NCI-H226 (cell line): ENCODE measurements at places on chromosomes 2 and 18.

DNA sequence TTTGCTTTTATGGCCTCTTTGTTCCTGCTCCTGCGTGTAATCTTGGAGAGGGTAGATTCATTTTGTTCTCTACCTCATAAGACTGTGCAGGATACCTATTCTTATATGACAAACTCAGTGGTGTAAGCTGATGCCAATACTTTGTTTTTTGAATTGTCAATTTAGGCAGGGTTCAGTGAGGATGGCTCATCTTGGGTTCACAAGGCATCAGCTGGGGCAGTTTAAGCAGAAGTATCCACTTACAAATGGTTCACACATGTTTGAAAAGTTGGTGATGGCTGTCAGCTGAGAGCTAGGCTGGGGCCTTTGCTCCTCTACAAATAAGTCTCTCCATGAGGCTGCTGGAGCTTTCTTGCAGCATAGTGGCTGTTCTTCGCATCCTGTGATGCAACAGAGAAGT, 920.6 kb upstream of the PIK3C3 start:
- no peak for DNase-seq

- no peak for DNase-seq
Measured at GRCh38 chr2:120348134-120348736, 2.3 kb downstream of the INHBB start.

- DNase-seq, result no peak
Measured at GRCh38 chr2:209307161-209308001, 116.5 kb upstream of the MAP2 start.

DNA sequence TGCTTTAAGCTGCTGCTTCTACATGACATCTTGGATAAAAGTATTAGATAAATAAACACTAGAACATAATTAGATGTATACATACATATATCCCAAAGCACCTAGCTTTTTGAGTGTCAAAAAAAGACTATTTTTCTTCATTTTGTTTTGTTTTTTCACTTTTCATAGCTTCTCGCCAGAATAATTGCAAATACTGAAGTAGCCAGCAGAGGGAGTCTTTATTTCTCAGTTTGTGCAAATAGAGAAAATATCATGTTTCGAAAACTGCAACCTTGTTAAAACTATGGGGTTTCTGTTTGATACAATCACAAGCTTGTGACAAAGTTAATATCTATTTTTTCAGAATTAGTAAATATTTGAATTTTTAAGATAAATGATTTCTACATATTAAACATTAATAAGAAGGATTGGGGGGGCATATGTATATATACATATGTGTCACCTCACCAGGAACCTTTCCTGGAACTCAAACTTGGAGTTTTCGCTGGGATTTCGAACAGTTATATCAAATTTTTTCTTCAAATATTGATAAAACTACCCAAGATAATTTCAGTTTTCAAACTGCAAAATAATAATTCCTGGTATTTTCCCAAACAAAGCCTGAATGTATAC, 61.0 kb downstream of the GRB14 start:
- no peak for DNase-seq

DNA sequence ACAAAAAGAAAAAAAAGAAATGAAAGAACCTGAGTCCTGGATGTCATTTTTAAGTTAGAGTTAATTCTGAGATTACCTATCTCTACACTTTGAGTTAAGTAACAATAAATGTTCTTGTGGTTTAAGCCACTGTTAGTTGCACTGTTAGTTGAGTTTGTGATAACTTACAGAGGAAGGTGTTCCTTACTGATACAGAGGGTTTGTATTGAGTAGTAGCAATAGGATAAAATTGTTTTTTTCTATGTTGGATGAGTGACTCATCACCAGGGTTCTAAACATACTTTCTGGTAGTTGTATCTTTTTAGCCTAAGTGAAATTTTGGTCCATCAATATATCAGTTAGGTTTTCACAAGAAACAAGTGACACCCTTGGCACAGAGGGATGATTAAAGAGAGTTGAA, 4.0 kb upstream of the LCLAT1 start:
- DNase-seq, result no peak

DNA sequence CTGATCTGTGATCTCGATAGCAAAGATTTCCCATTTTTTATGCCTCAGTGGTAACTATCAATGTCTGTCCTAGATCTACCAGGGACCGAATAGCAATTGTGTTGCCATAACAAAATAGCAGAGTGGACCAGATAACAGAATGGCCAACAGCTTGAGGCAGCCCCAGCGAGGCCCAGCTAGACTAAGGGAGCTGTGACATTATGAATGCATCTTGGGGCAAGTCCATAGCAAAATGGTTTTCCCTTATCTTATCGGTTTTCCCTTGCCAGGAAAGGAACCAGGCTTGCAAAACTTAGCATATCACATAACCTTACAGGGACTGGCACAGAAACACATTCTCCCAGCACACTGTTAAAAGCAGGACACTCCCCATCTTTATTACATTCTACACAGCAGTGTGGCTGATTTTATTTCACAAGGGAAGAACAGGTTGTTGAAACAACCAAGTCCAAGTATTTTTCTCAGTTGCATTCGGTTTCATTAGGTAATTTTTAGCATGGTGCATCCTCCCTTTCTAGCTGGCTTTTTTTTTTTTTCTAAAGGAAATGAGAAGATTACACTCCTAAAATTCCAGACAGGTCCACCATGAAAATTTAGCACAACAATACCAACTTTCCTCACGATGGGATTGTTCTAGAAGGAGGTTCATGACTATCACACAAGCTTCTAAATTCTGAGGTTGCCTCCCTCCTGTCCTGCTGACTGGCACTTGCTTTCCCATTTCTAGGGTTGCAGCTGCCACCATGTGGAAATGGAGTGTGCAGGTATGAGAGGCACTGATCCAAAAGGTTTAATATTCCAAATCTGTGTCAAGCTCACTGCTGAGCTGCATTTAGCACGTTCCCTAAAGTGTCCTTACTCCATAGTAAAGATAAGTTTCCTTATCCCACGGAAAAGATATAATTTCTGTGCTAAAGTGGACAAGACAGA, 97.0 kb upstream of the SLC35G4 start:
- peak; percentile 63 for DNase-seq

- DNase-seq, result no peak
Measured at GRCh38 chr2:34848132-34848531, 1249.0 kb upstream of the FAM98A start.

- no peak for DNase-seq
Measured at GRCh38 chr2:15668611-15669305, 77.1 kb downstream of the DDX1 start.

- no peak for DNase-seq
Measured at GRCh38 chr2:118242216-118242615, 153.9 kb downstream of the INSIG2 start.

- no peak for DNase-seq
Measured at GRCh38 chr2:9214873-9215272, 8.3 kb downstream of the ASAP2 start.

- DNase-seq, result no peak
Measured at GRCh38 chr2:3603536-3604206, 8.8 kb downstream of the COLEC11 start.

- DNase-seq, result peak; percentile 56
Measured at GRCh38 chr2:37570773-37571586, 100.5 kb downstream of the CDC42EP3 start.

DNA sequence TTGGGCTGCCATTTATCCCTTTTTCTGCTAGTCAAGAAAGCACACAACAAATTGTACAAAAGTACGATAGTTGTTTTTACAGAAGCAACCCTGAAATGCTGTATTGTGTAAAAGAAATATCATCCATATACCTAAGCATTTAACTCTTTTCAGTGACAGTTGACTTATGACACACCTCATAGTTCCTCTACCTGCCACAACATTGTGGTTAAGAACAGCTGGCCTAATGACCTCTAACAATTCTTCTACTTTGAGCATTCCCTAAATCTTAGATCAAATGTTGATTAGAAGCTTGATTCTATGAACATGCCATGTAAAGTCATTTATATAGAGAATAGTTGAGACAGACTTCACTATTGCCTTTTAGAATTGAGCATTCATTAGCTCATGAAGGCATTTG, 165.9 kb upstream of the SETBP1 start:
- no peak for DNase-seq
